ENCODE measurements at places on chromosomes 3 and 15.

DNA sequence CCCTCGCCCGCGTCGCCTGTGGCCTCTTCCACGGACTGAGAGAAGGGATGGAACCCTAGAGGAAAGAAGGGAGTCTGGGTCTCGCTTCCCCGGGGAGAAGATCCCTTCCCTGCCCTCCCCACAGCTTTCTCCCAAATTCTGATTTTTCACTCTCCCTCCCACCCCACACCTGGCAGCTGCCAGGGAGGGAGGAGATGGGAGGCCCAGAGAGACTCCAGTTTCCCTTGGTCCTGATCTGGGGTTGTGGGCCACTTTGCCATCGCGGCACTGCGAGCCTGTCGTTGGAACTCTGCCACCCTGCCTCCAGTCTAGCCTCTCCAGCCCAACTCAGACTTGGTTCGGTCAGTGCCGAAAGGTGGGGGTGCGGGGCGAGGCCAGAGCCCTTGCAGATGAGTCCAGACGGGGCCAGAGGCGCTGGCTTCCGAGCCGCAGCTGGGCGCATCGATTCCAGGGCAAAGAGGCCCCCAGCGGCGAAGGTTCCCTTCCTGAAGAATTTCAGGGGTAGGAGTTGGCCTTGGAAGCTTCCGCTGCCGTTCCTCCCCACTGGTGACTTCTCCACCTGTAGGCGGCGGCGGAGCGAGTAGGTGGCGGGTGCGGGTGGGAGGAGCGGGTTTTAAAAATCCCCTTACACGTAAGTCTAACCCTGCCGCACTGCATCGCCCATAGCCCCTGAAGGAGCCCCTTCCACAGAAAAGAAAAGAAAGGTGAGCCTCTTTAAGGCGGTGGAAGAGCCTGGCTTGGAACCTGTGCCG lies 5.2 kb downstream of the WNT5A start:
- DNase-seq, result no peak

DNA sequence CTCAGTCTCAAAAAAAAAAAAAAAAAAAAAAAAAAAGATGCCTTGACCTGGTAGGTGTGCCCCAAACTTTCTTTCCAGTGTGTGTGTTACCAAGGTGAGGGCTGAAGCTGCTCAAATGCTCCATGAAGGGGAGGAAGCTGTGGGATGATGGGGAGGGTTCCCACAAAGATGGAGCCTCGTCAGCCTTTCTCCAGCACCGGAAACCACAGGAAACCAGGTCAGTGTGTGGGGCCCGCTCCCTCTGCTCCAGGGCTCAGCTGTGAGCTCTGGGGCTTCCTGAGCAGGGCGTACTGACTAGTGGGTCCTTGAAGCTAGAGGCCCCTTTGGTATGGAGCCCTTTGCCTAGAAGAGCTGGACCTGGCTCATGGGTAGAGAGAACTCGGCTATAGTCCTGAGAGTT lies 681 bp upstream of the IL17RE start:
- DNase-seq, result no peak

DNA sequence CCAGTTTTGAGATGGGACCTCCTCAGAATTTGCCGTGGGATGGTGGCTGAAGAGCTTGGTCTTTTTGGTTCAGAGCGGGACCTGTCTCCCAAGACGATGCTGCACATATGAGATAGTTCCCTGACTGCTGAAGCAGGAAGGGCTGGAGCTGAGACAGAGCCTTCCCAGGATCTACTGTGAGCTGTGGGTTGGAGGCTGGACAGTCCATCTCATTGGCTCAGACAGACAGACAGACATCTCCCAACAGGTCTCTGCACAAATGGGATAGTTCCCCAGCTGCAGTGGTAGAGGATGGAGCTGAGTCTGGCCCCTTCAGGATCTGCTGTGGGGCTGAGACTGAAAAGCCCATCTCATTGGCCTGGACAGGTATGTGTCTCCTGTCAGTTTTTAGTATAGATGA lies 1145.6 kb upstream of the CADM2 start:
- no peak for DNase-seq

GRCh38 chr3:31421314-31422048 lies 111.2 kb upstream of the STT3B start:
- no peak for DNase-seq

- DNase-seq, result no peak
These were observed 99.7 kb downstream of the RARB start for GRCh38 chr3:25527801-25528200.

All from MCF 10A (cell line).